ENCODE measurements at places on chromosomes 6 and 20.

- DNase-seq, result no peak
Measured at GRCh38 chr6:144049386-144049785, 41.3 kb upstream of the PLAGL1 start.

DNA sequence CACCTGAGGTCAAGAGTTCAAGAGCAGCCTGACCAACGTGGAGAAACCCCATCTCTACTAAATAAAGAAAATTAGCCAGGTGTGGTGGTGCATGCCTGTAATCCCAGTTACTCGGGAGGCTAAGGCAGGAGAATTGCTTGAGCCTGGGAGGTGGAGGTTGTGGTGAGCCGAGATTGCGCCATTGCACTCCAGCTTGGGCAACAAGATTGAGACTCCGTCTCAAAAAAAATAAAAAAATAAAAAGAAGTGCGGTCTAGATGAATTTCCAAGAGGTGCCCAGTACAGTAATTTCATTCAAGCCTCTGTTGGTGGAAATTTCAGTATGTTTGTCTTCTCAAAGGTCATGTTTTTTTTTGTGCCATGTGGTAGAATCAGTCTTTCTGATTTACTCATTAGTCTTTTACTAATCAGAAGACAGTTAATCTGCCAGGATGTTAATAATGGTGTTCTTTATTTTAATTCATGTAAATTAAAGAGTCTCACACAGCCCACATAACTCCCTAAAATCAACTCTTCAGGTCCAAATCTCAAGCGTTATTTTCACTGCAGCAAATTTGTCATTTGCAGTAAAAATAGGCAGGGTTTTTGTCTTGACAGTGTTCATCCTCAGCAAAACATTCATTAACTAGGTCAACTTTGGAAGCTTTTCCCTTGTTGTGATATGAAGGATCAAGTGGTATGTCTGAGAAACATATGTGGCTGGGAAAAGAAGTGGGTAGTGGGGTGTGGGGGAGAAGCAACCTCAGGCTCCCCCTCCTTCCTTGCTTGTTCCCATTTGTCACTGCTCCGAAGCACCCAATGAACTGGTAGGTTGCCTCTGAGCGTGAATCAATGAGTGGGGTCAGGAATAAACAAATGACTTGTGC is 13.3 kb downstream of the TP53INP2 start:
- no peak for DNase-seq

DNA sequence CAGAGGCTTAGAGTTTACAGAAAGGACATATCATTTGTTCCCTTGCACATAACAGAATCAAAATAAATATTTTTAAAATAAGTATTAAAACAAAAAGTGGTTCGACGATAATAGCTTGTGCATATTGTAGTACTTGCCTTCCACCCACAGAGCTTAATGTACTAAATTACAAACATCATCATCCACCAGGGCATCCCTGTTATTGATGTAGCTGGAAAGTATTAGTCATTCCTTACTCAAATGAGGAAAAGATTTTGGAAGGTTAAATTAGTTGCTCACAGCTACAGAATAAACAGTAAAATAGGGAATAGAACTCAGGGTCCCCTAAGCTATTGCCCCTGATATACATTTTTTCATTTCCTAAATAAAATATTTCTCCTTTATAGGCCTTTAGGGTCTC is 150.3 kb downstream of the PTPRK start:
- DNase-seq, result no peak

- DNase-seq, result no peak
Measured at GRCh38 chr6:162026843-162027242, 700.7 kb downstream of the PRKN start.

GRCh38 chr6:43897571-43898302 is 127.7 kb downstream of the VEGFA start:
- DNase-seq, result no peak

GRCh38 chr20:37866051-37866450 is 36.9 kb upstream of the VSTM2L start:
- DNase-seq, result no peak

GRCh38 chr6:76876922-76877553 is 586.3 kb downstream of the HTR1B start:
- DNase-seq, result no peak

DNA sequence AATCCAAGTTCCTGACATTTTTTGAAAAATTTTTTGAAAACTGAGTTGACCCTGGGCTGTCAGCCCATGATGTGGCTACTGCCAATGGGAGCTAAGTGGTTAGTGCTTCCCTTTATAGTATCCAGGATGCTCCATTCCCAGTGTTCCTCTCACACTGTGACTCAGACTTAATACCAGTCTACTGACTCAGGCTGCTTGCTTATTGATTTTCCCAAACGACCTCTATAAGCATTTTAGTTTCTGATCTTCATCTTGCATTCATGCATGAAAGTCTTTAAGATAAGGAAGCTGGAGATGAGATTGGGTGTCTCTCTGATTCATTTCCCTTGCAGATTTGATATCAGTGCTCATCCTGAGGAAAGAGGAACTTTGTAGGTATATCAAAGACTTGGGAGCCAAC is 560.0 kb downstream of the TBC1D32 start:
- no peak for DNase-seq

GRCh38 chr20:54250691-54251090 is 42.8 kb downstream of the PFDN4 start:
- no peak for DNase-seq

DNA sequence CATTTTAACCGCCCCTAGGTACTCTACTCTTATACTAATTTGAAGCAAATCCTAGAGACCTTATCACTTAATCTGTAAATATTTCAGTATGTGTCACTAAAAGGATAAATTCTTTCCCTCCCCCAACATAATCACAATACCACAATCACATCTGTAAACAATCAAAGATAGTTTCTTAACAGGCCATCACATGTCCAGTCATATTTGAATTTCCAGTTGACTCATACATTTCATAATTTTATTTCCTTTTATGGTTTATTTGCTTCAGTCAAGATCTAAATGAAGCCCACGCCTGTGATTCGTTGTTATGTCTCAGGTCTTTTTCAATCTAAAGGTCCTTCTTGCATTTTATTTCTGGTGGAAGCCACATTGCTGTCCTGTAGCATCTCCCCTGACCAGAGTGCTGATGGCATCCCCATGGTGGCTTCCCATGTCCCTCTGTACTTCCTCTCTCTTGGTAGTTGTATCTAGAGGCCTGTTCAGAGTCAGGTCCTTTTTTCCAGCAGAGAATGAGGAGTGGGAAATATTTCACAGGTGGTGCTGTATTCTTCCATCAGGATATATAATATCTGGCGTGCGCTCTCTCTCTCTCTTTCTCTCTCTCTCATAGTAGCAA is 128.6 kb upstream of the SLC22A23 start:
- DNase-seq, result no peak

GRCh38 chr6:44133003-44133931 is 5.9 kb downstream of the TMEM63B start:
- no peak for DNase-seq

DNA sequence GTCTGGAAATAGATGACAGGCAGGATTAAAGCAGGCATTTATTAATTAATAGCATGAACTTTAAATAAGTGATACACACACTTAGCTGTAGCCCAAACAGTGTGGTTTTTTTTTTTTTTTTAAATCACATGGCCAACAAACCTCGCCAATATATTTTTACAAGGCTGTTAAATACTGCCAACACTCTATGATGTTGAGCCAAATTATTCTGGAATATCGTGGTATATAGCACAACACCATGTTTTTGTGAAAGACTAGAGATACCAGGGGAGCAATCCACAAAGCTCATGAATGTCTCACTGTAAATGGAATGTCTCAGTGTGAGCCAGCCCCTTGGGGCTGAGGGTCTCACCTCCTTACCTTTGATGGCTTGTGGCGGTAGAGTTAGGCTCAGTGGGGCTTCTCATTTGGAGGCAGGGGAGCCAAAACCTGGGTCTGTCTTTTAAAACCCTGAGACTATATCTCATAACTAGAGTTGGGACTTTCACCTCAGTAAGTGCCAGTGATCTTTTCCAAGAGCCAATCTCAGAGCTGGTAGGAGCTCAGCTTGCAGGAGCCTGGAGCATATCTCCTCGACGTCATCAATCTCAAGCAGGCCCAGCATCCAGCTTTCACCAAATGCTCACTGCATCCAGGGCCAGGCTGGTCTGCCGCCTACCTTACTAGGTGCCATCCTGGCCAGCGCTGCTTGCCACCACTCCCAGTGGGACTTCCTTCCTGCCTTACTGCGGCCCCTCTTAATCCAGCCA is 78.5 kb upstream of the FAM184A start:
- DNase-seq, result no peak

DNA sequence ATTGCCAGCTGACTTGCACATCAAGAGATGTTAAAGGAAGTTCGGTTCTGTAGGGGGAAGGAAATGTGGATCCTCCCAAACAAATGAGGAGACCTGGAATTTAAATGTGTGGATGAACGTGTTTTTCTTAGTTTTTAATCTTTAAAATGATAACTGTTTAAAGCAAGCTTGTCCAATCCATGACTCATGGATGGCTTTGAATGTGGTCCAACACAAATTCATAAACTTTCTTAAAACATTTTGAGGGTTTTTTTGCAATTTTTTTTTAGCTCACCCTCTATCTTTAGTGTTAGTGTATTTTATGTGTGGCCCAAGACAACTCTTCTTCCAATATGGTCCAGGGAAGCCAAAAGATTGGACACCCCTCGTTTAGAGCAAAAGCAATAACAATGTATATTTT is 12.6 kb downstream of the TUBB2B start:
- no peak for DNase-seq

GRCh38 chr20:2817341-2817726 is 1.2 kb downstream of the TMEM239 start:
- DNase-seq, result no peak

- no peak for DNase-seq
Measured at GRCh38 chr6:19309661-19310060, 527.5 kb upstream of the ID4 start.

DNA sequence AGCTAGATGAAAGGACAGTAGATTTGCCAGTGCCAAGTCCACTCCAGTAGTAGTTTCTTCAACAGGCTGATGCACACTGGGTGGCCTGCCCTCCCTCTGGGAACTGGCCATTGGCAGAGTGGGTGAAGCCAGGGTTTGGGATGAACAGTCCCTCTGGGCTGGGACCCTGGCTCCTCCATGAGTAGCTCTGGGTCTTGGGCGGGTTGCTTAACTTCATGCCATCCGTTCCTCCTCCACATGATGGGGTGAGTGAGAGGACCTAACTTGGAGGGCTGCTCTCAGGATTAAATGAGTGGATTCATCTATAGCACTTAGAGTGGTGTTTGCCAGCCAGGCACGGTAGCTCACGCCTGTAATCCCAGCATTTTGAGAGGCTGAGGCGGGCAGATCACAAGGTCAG is 47.2 kb downstream of the PLAGL2 start:
- DNase-seq, result no peak

- DNase-seq, result no peak
Measured at GRCh38 chr6:1477432-1478090, 88.2 kb downstream of the FOXF2 start.

GRCh38 chr6:81265106-81265505 is 487.4 kb downstream of the TENT5A start:
- no peak for DNase-seq

DNA sequence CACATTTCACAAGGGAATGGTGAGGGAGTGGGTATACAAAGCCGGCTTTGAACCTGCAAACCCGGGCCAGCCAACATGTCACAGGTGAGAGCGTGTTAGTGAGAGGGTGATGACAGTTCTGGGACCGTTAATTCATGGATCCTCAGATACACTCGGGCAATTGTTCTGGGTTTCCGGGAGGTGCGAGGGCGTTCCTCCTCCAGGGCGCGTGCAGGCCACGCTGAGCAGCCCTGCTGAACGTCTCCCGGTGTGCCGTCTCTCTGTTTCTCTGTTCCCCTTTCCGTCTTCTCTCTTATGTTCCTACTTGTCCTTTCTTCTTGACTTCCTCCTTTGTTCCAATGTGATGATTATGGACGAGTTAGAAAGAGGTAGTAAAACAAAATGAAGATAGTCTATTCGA is 130.0 kb upstream of the GMDS start:
- no peak for DNase-seq

DNA sequence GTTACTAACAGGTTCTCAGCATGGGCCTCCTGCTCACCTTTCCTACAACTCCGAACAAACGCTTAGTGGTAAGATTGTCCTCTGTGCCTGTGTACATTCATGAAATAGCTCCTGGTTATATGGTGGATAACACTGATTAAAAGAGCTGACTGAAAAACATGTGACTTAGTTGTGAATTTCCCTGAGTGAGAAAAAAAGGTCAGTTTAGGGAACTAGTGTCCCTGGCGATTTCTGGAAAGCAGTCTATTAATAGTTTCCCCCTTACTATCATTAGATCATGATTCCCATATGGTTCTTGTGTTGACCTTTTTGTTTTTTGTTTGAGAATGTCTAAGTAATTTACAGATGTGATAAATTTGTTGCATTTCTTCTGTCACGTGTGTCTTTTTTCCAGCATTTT is 15.6 kb downstream of the SNRPC start:
- DNase-seq, result no peak

DNA sequence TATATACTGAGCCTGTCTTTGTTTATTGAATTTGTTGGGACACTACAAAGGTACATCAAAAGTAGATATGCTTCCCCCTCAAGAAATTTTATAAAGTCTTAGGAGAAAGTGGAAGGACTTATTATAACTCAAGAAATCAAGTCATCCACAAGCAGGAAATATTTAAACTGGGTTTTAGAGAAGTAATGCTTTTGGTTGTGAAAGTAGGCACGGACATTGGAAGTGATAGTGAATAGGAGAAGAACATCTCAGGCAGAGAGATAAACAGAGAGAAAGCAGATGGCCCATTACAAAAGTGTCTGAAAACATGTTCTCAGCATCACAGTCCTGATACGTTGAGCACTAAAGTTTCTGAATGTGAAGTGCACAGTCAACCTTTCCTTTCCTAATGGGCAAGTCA is 415.6 kb upstream of the RNF217 start:
- DNase-seq, result no peak

DNA sequence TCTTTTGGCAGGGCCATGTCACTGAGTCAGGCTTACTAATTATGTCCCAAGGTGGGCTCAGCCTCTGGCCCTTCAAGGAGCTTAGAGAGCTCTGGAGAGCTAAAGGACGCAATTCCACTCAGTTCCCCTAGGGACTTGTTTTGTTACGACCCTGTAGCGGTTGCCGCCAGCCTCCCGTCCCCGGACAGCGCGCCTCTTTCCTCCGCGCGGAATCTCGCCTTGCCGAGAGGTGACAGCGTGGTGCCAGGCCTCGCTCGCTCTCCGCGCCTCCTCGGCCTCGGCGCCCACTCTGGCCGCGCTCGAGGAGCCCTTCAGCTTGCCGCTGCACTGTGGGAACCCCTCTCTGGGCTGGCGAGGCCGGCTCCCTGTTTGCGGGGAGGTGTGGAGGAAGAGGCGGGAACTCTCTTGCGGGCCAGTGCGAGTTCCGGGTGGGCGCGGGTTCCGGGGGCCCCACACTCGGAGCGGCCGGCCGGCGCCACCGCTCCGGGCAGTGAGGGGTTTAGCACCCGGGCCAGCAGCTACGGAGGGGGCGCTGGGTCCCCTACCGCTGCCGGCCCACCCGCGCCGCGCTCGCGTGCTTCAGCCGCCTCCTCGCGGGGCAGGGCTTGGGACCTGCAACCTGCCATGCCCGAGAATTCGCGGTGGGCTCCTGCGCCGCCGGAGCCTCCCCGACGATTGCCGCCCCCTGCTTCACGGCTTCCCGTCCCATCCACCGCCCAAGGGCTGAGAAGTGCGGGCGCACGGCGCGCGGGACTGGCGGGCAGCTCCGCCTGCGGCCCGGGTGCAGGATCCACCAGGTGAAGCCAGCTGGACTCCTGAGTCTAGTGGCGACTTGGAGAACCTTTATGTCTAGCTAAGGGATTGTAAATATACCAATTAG is 9.9 kb upstream of the ZNF311 start:
- no peak for DNase-seq

GRCh38 chr6:135962731-135963130 is 111.2 kb downstream of the PDE7B start:
- DNase-seq, result no peak

GRCh38 chr6:27753668-27754407 is 158.4 kb downstream of the OR2B2 start:
- peak; percentile 42 for DNase-seq

- no peak for DNase-seq
Measured at GRCh38 chr6:158780988-158781691, 38.0 kb downstream of the EZR start.
